ENCODE measurements at places on chromosomes 11 and 22.

DNA sequence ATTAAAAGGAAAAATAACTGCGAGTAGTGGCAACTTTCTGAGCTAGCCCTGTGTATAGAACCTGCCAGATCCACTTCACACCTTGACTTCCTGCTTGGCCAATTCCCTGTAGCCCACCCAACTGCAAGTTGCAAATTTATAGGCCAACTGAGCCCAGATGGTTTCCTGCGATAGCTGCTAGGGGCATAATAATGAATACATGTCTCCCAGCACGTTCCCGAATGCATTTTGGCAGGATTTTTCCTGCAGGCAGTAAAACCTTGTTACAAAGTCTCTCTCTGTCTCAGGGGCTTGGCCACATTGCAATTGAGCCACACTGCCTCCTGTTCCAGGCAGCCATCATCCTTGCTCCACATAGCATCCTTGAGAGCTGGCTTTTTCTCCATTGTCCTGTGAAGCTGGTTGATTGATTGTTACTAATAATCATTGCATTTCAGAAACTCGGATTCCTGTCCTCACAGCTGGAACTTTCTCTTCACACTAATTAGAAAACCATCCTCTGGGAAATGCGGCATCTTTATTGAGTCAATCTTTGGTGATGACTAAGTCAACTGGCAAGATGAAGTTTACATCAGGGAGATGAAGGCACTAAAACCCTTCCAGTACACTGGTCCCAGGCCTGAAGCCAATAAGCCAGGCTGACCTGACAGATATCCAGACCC is 18.6 kb upstream of the LMO2 start:
- H3K27ac ChIP-seq: no peak overlapping the region
- no peak for DNase-seq
- no peaks in the 10 kb centered on the region for H3K4me1 ChIP-seq
- H3K4me3 ChIP-seq: no peak overlapping the region
- no peaks in the 10 kb centered on the region for H3K36me3 ChIP-seq

DNA sequence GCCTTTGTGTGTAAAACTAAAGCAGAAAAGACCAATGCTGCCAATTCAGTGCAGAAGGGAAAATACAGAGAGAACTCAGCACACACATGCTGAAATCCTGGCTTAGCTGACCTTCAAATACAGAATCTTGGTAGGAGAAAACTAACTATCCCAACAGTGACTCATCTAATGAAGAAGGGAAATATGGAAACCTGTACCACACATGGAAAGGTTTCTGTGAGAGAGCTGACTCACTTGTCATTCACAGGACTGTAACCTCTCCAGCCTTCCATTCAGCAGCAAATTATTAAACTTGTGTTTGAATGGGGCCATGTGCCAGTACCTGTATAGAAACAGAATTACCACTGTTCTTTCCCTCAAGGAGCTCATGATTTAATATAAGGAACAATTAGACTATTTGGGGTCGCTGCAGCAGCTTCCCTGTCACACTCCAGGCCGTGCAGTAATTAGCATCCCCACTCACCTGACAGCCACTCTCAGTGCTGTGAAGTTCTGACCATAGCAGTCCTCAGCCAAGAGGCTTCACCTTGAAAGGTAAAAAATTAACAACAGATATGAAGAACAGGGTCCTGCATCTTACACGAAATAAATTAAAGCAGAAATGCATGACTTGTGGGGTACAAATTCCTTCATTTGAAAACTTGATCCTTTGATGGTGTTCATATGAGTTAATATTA is 53.9 kb downstream of the MSANTD4 start:
- H3K4me3 ChIP-seq: no peak overlapping the region
- no peaks in the 10 kb centered on the region for H3K36me3 ChIP-seq
- H3K27me3 ChIP-seq: no peaks in the 10 kb centered on the region

- H3K36me3 ChIP-seq: no peaks in the 10 kb centered on the region
- no peak for DNase-seq
- H3K4me1 ChIP-seq: peaks cover 7% of the 10 kb centered on the region
- no peaks in the 10 kb centered on the region for H3K27me3 ChIP-seq
- no peak overlapping the region for H3K4me3 ChIP-seq
Measured at GRCh38 chr22:45683248-45683647, 11.6 kb downstream of the ATXN10 start.

DNA sequence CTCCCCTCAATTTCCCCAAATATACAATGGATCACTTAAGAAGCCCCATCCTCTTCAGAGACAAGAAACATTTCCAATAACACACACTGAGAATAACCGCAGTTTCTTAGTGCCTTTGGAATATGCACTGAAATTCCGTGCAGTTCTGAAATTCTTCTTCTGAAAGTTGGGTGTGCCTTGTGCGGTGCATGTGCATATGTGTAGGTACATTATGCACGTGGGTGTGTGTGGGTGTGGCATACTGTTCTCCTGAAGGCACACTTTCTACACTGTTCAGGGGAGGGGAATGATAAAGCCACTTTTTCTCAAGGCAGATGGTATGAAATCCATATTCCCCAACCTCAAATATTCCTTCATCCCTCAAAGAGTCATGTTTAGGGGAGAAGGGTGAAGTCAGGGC is 1.7 kb downstream of the EXPH5 start:
- H3K4me1 ChIP-seq: peaks cover 7% of the 10 kb centered on the region
- H3K36me3 ChIP-seq: no peaks in the 10 kb centered on the region
- H3K27ac ChIP-seq: no peak overlapping the region

DNA sequence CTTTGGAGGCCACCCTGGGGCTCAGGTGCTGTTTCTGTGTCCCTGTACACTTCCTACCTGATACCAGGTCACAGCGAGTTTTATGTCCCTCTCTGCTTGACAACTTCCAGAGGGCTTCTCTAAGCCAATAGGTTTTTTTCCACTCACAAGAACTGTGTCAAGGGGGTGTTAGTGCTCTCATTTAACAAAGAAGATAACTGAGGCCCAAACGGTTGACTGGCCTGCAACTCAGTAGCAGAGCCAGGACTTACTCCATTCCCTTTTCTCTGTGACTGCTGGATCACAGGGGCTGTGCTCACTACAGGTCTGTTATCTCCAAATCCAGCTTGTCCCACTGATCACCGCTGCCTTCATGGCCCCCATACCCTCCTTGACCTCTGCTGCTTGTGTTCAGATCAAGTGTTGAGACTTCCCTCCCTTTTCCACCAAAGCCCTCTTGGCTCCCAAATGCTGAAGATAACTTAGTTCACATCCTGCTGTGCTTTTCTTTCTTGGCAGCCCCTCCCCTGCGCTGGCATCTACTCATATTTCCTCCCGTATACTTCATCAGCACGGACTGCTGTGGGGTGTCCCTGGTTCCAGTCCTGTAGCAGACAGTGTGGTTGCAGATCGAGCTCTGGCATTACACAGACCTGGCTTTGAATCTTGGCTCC is 41.3 kb downstream of the POU2F3 start:
- DNase-seq: no peak
- no peaks in the 10 kb centered on the region for H3K27me3 ChIP-seq
- H3K4me3 ChIP-seq: no peak overlapping the region
- H3K4me1 ChIP-seq: no peaks in the 10 kb centered on the region
- H3K36me3 ChIP-seq: no peaks in the 10 kb centered on the region

DNA sequence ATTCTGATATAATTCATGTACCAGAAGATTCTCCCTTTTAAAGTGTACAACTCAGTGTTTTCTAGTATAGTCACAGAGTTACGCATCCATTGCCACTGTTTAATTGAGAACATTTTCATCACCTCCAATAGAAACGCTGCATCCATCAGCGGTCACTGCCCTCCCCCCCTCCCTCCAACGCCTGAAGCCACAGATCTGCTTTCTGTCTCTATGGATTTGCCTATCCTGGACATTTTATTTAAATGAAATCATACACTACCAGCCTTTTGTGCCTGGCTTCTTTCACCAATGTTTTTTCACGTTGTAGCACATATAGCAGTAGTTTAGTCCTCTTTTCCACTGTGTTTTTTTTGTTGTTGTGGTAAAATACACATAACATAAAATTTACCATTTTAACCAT is 22.8 kb downstream of the TCP11L1 start:
- H3K27ac ChIP-seq: no peak overlapping the region
- DNase-seq: no peak
- H3K36me3 ChIP-seq: no peaks in the 10 kb centered on the region
- no peaks in the 10 kb centered on the region for H3K27me3 ChIP-seq
- no peak overlapping the region for H3K4me3 ChIP-seq

DNA sequence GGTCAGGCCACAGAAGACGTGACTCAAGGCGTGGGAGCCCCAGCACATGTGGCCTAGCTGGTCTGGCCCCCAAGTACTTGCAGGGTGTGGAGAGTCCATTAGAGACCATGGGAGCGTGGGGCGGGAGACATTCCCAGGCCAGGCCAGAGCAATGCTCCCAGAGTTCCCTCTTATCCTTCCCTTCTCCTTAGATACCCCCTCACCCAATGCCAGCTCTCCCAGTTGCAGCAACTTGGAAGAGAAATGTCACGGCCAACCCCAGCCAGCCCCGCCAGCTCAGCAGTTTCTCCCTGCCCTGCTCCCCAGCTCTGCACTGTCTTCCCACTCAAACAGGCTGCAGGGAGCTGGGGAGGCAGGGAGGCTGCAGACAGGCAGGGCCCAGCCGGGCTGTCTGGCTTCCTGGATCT is 65.4 kb upstream of the TSPAN18 start:
- H3K27me3 ChIP-seq: no peaks in the 10 kb centered on the region
- DNase-seq: no peak
- H3K27ac ChIP-seq: no peak overlapping the region
- H3K4me3 ChIP-seq: no peak overlapping the region

DNA sequence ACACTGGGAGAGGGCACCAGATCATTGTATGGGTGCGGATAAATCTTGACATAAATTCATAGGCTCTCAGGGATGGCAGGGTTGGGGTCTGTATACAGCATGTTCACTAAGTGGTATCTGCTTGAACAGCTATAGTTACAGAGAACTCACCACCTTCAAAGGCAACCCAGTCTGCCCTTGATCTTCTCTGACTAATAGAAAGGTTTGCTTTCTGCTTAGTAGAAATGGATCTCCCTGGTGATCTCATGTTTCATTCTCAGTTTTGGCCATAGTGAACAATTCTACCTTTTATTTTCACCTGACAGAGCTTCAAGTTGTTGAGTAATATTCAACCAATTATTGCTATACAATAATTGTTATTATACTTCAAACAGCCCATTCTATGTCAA is 32.4 kb downstream of the CNTF start:
- no peaks in the 10 kb centered on the region for H3K36me3 ChIP-seq
- no peak for DNase-seq
- H3K4me3 ChIP-seq: no peak overlapping the region
- peaks cover 6% of the 10 kb centered on the region for H3K4me1 ChIP-seq
- no peaks in the 10 kb centered on the region for H3K27me3 ChIP-seq

GRCh38 chr11:115221461-115222069 is 282.6 kb downstream of the CADM1 start:
- no peak for DNase-seq
- no peaks in the 10 kb centered on the region for H3K36me3 ChIP-seq
- H3K27ac ChIP-seq: no peak overlapping the region
- no peak overlapping the region for H3K4me3 ChIP-seq
- no peaks in the 10 kb centered on the region for H3K4me1 ChIP-seq

DNA sequence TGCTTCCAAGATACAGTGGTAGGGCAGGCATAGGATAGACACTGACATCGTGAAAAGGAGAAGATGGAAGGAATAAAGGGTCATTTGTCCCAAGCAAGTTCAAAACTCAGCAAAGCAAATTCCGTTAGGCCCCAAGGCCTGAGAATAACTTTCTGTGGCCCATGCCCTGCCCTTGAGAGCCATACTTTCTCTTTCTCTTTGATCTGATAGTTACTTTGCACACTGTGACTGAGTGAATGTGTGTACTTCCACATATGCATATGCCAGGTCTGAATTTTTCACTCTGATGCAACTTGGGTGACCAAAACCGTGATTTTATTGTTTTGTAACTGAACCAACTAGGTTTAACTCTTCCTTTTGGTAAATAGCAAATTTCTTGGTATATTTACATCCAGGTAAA is 371.5 kb downstream of the RAB38 start:
- H3K4me3 ChIP-seq: no peak overlapping the region
- no peaks in the 10 kb centered on the region for H3K36me3 ChIP-seq
- no peak for DNase-seq
- H3K27ac ChIP-seq: no peak overlapping the region
- H3K4me1 ChIP-seq: no peaks in the 10 kb centered on the region

- no peak for DNase-seq
- no peaks in the 10 kb centered on the region for H3K4me1 ChIP-seq
- H3K4me3 ChIP-seq: no peak overlapping the region
- H3K27me3 ChIP-seq: no peaks in the 10 kb centered on the region
Measured at GRCh38 chr11:10038521-10039302, 255.3 kb downstream of the SBF2 start.

- no peak overlapping the region for H3K27ac ChIP-seq
- H3K27me3 ChIP-seq: no peaks in the 10 kb centered on the region
- no peaks in the 10 kb centered on the region for H3K36me3 ChIP-seq
Measured at GRCh38 chr22:26095256-26095956, 73.9 kb upstream of the SEZ6L start.

DNA sequence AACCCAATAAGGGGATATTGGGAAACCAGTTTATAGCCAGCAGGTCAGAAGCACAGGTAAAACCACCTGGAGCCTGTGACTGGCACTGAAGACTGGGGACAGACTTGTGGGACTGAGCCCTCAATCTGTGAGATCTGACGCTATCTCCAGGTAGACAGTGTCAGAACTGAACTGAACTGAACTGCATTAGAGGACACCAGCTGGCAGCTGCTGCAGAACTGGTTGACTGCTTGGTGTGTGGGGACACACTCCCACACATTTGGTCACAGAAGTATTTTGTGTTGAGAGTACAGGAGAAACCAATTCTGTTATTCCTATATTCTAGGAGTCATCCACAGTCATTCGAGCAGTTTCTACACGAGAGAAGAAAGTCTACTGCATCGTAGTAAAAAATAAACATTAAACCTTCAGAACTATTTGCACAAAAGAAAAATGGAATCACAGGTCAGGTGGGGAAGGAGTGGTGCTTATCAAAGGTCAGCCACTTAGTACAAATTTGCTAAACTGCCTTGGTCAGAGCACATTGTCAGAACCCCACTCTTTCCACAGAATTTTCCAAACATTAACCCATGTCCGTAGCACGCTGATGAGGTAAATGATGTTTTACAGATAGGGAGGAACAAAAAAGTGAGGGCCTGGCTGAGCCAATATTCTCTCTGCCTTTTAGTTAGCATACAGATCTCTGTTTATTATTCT is 77.2 kb downstream of the SIK3 start:
- no peak for DNase-seq
- no peak overlapping the region for H3K4me3 ChIP-seq
- H3K27me3 ChIP-seq: no peaks in the 10 kb centered on the region
- no peaks in the 10 kb centered on the region for H3K36me3 ChIP-seq
- H3K27ac ChIP-seq: peak overlapping the region; percentile 91

DNA sequence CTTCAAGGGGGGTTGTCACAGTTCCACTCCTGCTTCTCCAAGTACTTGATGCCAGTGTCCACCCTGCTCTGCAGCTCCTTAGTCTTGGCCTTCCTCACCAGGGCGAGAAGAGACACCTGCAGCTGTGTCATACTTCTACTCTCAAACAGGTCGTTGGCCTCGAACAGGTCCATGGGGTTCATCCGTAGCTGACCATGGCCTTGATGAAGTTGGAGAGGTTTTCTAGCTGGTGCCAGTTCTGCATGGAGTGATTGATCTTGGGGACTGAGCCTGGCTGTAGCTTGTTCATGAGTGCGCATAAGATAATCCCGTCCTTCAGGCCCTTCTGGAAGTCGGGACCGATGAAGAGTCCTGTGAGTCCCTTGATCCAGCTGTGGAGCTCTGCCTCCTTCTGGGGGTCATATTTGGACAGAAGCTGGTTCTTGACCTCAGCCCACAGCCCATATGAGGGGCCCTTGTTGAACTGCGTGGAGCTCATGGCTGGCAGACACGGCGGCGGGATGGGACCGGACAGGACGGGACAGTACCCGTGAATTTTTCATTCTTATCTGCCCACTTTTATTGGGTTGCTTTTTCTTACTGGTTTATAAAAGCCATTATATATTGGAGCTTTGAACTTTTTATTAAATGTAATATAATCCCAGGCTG is 33.4 kb upstream of the HORMAD2 start:
- no peak overlapping the region for H3K27ac ChIP-seq
- no peak overlapping the region for H3K4me3 ChIP-seq
- no peaks in the 10 kb centered on the region for H3K36me3 ChIP-seq
- no peak for DNase-seq
- peaks cover 9% of the 10 kb centered on the region for H3K4me1 ChIP-seq
